ENCODE measurements at places on chromosomes 16 and 17.
A peak's percentile ranks its signal among the peaks of the same experiment; 100 is the strongest.

DNA sequence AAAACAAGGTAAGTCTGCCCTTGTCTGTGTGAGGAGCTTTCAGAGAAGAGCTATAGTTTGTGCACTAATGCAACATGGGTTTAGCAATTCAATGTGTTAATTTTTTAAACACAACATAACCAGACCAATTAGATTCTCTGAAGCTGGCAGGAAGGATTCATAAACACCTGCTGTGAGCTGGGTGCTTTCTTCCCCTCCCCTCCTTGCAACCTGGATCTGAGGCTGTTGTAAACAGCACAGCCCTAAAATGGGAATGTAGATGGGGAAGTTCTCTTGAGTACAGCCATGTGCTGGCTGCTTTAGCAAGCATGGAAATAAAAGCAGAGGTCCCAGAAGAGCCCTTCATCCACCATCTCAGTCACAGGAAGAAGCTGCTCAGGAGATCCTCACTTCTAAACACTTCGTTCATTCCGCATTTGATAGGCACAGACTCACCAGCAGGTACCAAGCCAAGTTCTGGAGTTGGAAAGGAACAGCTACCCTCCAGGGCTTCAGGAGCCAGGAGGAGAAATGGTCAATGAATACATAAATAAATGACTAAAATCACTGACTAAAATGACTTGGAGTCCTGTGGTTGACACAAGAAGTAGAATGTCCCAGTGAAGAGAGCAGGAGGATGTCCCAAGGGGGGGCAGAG is 21.7 kb downstream of the AXIN2 start:
- no peak for DNase-seq

GRCh38 chr16:80459966-80460365 is 80.8 kb upstream of the DYNLRB2 start:
- no peak for DNase-seq

GRCh38 chr16:12321311-12321842 is 344.8 kb downstream of the SNX29 start:
- DNase-seq = no peak

- no peak for DNase-seq
These were observed 73.3 kb downstream of the XYLT1 start for GRCh38 chr16:17397499-17397891.

DNA sequence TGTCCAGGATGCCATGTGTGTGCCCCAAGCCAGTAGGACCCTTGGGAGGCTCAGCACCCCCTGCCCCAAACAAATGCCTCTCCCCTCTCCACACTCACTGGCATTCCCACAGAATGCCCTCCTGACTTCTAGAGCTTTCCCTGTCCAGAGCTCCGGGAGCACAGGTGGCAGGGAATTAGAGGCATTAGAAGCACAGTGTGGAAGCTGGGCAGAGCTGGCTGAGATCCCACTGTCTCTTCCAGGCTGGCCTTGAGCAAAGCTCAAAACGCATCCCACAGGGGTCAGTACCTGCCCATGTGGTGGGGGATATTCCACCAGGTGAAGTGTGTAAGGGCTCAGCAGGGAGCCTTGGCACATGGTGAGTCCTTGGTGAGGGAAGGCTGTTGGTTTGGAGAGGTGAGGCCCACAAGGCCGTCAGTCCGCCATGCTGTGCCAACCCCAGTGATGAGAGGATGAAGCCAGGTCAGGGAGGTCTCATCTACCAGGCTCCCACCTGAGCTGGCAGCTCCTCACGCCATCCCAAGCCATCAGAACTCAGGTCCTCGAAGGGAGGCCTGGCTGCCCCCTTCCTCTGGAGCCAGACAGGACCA is 18.1 kb downstream of the ENDOV start:
- no peak for DNase-seq

DNA sequence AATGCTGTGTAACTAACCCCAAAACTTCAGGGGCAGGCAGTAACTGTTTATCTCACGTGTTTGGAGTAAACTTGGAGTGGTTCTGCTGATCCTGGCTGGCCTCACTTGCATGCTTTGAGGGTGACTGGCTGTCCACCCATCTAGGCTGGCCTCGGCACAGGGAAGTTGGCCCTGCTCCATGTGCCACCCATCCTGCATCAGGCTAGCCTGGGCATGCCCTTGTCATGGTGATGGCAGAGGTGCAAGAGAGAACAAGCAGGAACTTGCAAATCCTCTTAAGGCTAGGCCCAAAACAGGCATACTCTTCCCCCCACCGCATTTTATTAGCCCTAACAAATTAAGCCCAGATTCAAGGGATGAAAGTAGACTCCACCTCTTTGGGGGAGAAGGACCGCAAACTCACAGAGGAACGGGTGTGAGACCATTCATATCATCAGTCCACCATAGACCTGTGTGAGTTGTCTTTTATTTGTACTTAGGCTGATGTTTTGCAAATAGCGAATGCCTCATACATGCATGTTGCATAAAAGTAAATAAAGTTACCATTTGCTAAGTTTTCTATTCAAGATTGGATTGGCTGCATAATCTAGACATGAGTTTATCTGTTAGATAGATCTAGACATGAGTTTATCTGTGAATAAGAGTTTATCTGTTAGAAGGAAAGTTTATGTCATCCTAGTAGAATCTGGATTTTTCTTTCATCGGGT is 221.0 kb downstream of the CCDC182 start:
- no peak for DNase-seq

GRCh38 chr17:9151091-9151490 is 129.8 kb downstream of the NTN1 start:
- no peak for DNase-seq

DNA sequence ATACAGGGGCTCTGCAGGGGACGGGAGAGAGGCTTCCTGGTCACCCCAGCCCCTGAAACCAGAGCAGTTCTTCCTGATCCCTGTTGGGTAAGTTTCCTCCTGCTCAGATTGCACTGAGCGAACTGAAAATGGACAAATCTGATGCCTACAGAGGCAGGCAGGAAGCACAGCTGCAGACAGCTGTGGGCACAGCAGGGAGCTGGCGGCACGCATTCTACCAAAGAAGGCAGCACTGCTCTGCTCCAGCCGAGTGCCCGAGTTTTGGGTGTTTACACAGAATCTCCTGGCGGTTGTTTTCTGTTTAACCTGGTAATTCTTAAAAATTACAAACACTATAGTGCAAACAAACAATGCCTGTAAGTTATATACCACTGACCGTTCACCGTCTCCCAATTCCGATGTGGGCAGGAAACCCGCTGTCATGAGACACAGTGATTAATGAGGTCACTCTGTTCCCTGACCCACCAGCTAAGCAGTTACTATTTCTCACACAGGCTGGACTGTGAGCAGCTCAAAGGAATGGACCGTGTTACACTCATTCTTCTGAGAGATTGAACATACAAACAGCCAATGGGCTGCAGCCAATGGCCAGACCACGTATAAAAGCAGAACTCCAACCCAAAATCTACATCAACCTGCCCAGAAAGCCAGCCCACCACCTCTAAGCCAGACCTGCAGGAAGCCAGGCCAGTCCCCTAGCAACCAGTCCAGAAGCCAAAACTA is 25.5 kb downstream of the NSMCE1 start:
- DNase-seq = no peak

- DNase-seq = no peak
These were observed 759 bp downstream of the ASPHD1 start for GRCh38 chr16:29900888-29901606.

DNA sequence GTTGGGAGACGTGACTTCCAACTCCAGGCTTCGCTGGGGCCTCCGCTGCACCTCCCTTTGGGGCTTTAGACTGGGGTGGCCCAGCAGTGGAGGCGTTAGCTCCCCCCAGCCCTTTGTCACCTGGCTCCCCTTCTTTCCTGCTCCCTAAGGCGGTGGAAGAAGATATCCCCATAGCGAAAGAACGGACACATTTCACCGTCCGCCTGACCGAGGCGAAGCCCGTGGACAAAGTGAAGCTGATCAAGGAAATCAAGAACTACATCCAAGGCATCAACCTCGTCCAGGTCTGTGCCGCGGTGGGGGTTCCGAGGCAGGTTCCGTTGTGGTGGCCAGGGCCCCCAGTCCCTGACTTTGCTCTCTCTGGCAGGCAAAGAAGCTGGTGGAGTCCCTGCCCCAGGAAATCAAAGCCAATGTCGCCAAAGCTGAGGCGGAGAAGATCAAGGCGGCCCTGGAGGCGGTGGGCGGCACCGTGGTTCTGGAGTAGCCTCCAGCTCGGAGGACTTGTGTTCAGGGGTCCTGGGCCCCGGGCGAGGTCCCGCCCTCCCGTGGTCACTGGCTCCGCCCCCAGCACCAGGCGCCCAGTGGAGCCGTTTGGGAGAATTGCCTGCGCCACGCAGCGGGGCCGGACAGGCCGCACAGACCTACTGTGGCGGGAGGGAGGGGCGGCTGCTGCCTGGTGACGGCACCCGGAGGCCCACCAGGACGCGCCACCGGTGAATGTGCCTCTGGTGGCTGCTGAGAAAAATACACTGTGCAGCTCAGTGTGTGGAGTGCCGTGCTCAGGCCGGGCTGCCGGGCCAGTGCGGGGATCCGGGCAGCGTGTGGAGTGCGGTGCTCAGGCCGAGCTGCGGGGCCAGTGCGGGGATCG is 3.8 kb downstream of the MRPL12 start:
- DNase-seq = no peak

GRCh38 chr17:39151943-39152818 is 744 bp upstream of the PLXDC1 start:
- no peak for DNase-seq

DNA sequence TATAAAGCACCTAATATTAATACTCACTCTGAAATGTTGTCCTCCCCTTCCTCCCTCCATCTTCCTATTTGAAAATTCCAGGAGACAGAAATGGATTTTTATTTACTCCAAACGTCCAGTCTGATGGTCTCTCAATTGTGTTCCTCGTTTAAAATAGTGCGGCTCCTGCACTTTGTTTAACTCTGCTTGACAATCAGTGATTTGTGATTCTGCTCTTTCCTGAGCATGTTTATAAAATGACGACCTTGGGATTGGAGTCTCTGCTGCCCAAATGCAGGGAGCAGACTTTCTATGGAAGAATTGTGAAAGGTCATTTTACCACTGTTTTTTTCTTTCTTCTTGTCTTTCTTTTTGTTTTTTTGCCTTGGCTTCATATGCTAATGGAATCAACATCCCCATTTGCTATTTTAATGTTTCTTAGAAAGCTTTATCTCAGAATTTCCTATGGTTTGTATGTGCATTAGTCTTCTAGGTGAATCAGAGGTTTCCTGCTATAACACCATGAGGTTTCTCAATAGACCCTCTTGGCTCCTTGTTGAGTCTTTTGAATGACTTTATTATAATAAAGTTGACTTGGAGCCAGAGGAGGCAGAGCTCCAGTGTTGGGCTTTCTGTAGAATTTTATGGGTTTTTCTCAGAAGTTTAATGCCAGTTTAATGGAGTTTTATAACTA is 376.5 kb downstream of the CDH11 start:
- no peak for DNase-seq

- peak; percentile 8 for DNase-seq
These were observed 458.6 kb upstream of the GOT2 start for GRCh38 chr16:59192551-59193199.

GRCh38 chr17:65532101-65532890 is 29.2 kb downstream of the AXIN2 start:
- DNase-seq = no peak

- DNase-seq = peak; percentile 73
These were observed 9.5 kb downstream of the XPO6 start for GRCh38 chr16:28202147-28202746.

DNA sequence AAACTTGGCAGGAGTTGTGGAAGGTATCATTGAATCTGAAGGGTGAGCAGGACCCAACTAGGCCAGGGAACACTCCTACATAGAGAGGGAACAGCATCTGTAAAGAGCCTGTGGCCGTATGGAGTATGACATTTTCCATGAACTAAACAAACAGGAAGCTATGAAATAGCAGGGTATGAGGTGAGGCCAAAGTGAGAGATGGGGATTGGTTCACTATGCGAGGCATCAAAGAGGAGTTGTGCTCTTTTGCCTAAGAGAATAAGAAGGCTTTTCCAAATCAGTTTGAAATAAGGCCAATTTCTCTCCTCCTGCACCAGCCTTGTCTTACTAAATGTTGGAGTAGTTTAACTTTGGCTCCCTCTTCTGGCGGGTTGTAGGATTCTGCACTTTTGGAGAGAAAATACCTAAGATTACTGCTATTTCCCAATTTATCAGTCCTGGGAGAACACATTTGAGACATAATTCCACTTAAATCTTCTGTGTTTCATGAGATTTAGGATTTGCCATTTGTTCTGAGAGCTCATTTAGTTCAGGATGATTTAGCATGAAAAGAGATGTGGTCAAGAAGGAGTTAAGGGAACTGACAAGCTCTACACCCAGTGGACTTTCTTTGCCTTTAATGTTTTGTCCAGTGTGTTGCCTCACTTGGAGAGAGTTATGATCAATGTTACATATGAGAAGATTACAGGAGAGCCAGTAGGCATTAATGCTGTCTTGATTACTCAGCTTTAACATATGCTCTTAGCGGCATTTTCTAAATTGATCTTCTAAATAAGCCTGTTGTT is 55.4 kb downstream of the TNRC6C start:
- DNase-seq = peak; percentile 66

DNA sequence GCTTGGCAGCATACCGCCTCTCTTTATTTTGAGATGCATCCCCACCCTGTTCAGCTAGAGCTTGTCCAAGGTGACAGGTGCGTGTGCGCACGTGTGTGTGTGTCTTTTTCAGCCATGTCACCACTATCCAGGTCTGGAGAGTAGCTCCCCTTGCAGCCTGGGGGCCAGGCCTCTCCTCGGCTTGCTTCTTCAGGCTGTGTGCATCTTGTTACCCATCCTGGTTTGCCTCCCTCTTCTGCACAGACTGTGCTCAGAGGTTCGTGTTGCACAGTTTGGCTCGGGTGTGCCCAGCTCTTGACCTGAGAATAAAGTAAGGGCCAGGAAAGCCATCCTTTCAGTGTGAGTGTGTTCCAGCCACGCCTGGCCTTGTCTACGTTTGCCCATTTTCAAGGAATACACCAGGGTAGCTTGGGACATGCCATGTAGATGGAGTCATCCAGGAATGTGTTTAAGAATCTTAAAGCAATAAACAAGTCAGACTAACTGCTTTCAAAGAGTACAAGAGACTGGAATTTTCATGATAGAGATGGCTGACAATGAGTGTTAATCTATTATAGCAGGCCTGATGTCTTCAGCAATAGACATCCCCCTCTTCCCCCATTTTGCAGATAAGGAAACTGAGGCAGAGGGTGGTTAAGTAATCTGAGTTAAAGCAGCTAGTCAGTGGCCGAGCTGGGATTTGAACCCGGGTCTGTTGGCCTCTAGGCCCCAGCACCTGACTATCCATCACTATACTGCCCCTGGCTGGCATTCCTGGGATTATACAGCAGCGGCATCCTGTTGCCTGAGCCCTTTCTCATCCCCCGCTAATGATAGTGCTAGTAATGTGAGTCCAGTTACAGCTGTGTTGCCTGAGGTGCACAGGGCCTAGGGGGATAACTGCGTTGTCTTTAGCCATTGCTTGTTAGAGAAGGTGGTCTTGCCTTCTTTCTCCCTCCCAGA is 77.9 kb downstream of the KSR1 start:
- DNase-seq = no peak

- DNase-seq = no peak
These were observed 24.8 kb downstream of the LMF1 start for GRCh38 chr16:946048-946395.

All from activated CD4-positive, alpha-beta T cell treated with anti-CD3 and anti-CD28 coated beads, Interleukin-2, amount 50 U/mL, for 16 hours (primary cell).